ENCODE measurements at places on chromosomes 4 and X.

- peak; percentile 12 for DNase-seq
These were observed 11.5 kb downstream of the DCLK2 start for GRCh38 chr4:150089732-150090131.

DNA sequence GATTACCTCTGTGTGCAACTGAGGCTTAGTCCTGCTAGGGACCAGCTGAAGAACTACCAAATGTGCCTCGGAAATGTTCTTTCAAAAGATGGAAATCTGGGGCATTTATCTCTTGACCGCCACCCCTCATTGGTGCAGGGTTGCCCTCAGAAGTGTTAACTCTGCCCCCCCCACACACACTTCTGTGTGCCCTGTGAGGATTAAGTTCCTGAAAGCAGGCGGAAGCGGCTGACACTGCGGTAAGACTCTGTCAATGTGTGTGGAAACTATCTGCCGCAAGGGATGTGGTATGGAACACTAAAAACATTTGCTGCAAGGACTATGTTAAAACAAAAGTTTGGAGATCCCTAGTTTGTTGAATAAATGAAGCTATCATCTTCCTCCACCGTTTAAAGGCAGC, 106.9 kb upstream of the NDP start:
- no peak for DNase-seq

DNA sequence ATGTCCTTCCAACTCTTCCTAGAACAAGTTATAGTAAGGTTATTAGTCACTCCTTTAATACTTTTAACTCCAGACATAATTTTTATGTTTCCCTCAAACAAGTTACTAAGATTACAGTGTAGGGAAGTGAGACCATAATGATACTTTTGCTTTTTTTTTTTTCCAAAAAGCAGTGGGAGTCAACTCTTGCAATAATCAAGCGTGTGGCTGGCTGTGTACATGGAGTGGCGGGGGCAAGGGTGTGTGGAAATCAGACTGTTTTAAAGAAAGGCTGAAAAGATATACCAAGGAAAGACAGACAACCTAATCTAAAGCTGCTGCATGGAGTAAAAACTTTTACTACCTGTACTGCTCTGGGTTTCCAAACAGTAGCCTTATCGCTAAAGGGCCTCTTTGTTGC, 4.1 kb downstream of the NOA1 start:
- no peak for DNase-seq

DNA sequence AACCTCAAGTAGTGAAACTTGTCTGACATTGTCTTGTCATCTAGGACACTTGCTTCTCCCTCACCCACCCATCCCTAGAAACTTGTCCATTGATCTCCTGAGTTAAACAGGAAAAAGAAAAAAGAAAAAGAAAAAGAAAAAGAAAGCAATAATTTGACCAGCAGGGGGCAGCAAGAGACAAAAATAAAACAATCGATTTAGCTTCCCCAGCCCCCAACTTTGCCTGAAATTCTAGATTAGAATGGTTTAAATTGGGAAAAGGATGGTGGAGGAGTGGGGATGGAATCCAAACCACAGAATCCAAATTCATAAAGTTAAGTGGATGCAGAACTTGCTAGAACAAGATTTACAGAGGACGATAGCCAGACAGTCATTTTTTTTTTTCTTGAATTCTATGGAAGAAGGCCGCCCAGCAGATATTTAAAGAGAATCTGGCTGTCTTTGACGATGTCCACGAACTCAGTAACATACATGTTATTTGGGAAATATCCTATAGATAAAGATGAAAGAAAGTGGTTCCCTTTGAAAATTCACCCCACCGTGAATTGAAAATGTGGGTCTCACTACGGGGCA, 282.9 kb downstream of the USP46 start:
- peak; percentile 58 for DNase-seq
